ENCODE measurements at places on chromosomes 1 and 21.

GRCh38 chr1:191572479-191572878 is 585.8 kb upstream of the RGS18 start:
- no peak for DNase-seq

GRCh38 chr1:81406292-81406999 is 394.3 kb upstream of the ADGRL2 start:
- no peak for DNase-seq

DNA sequence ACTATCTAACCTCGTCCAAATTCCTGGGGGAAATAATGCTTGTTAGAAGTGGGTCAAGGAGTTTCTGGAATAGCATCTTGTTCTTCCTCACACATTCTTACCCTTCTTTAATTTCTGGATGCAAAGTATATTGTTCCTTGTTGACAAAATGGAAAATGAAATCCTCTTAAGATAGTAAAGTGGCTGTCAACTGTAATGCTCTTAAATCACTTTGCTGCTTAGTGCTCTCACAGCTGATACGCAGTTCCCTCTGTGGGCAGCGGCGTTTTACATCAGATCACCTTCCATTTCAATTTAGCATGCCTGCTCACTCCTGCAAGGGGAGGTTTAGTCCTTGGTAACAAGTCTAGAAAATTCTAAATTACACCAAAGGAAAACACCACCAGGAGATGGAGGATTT is 113.1 kb downstream of the DNM3 start:
- no peak for DNase-seq

GRCh38 chr1:8660411-8660828 is 157.0 kb downstream of the RERE start:
- peak; percentile 68 for DNase-seq
